ENCODE measurements at places on chromosomes 3 and 15.

DNA sequence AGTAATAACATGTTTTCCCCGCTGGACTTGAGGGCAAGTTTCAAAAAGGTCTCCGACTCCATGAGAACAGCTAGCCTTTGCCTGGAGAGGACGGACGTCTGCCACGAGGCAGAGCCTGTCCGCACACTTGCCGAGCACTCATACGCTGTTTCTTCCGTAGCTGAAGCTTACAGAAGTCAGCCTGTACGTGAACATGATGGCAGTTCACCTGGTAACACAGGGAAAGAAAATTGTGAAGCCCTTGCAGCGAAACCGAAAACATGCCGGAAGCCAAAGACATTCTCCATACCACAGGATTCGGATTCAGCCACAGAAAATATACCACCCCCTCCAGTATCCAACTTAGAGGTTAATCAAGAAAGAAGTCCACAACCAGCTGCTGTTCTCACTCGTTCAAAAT, 43.9 kb upstream of the RASA2 start:
- DNase-seq: no peak

- DNase-seq: no peak
Measured at GRCh38 chr3:155032918-155033317, 47.2 kb upstream of the MME start.

GRCh38 chr3:152284906-152285305, 16.2 kb downstream of the MBNL1 start:
- no peak for DNase-seq

DNA sequence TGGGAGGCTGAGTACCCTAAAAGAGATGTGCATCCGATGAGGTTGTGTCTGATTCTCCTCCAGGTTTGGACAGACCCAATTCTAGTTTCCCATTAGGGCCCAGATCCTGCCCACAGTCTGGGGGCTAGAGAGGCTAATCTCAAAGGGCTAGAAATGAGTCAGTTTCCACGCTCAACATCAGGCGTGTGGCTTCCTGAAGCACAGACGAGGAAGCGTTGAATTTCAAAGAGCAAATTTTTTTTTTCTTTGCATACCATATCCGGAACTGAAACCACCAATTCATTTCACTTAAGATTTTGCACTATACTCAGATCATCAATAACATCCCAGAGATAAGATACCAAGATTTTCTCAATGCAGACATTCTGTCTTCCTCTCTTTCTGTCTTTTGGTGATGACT, 173.8 kb upstream of the BCL6 start:
- peak; percentile 18 for DNase-seq

DNA sequence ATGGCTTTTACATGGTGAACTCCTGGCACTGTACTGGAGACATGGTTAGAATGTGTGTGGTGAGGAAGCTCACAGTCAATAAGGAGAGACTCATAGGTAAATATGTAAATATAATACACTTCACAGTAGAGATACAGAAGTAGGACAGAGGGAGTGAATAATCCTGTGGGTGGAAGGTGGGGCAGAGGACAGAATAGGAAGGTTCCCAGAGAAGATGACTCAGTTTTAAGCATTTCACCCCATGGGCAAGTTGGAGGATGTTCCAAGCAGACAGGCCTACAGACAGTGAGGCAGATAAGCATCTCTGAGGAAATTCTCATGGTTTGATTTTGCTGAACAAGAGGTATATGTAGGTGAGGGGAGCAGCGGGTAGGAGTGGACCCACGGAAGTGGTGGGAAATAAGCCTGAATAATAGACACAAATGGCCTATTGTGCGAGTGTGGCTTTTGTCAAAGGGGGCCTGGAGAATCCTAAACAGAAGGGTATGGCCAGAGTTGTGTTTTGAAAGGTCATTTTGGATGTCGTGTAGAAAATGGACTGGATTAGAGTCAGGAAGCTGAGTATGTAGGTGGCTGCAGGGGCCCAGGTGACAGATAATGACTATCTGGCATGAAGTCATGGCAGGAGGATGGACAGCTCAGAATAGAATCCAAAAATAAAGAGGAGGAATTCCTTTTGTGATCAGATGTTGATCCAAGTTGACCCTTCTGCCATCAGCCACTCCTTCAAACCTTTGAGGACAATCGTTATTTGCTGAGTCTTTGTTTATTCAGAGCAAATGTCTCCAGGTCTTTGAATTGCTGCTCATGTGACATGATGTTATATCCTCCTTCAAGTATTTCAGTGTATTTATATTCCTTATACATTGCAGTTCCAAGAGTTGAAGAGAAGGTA, 97.3 kb upstream of the THRB start:
- peak; percentile 52 for DNase-seq

DNA sequence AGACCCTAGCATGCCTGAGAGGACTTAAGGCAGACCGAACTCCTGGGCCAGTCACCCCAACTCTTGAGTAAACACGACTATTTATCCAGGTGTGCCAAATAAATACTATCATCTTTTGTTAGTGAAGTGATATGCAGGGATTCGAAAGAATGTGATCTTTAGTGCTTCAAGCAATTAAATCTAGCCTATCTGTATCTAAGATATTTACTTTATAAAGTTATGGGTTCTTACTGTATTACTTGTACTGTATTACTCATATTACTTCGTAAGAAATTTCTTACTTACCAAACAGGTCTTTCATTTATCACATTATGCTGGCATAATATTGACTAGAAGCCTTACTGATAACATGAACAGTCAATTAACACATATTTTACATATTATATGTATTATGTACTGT, 211.6 kb upstream of the NECTIN3 start:
- DNase-seq: no peak

DNA sequence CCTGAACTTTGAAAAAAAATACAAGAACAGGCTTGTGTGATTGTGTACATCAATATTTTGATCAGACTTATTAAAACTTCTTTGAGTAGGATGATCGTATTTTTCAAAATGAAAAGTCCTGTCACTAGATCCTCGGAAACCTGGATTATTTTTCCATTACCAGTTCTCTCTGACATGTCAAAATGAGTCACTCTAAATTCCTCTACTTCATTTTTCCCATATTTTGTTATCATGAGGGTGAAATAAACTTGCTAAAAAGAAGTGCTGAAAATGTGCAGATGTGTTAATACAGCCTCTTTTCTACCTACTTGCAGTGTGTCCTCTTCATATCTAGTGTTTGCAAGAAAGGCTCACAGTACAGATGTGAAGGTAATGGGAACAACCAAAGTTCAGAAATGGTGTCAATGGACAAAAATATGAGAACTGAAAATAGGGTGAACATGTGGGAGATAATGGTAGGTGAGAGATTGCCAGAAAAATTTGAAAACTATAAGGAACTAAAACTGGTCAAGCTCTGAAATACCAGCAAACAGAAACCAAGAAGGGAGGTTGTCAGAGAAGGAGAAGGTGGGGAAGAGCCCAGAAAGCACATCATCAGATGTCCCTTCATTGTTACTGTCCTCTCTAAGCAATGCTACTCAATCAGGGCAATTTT, 108.2 kb downstream of the EOMES start:
- no peak for DNase-seq

GRCh38 chr15:89328398-89329254, 6.0 kb downstream of the POLG start:
- DNase-seq: no peak

- no peak for DNase-seq
Measured at GRCh38 chr3:184218814-184219213, 10.6 kb upstream of the VWA5B2 start.

- DNase-seq: no peak
Measured at GRCh38 chr3:2915826-2916225, 194.3 kb downstream of the IL5RA start.

GRCh38 chr3:150345021-150345538, 63.0 kb upstream of the TSC22D2 start:
- DNase-seq: peak; percentile 32

- peak; percentile 77 for DNase-seq
Measured at GRCh38 chr15:51775967-51776816, 24.8 kb downstream of the TMOD2 start.

GRCh38 chr15:99130765-99131440, 26.0 kb downstream of the SYNM start:
- no peak for DNase-seq

DNA sequence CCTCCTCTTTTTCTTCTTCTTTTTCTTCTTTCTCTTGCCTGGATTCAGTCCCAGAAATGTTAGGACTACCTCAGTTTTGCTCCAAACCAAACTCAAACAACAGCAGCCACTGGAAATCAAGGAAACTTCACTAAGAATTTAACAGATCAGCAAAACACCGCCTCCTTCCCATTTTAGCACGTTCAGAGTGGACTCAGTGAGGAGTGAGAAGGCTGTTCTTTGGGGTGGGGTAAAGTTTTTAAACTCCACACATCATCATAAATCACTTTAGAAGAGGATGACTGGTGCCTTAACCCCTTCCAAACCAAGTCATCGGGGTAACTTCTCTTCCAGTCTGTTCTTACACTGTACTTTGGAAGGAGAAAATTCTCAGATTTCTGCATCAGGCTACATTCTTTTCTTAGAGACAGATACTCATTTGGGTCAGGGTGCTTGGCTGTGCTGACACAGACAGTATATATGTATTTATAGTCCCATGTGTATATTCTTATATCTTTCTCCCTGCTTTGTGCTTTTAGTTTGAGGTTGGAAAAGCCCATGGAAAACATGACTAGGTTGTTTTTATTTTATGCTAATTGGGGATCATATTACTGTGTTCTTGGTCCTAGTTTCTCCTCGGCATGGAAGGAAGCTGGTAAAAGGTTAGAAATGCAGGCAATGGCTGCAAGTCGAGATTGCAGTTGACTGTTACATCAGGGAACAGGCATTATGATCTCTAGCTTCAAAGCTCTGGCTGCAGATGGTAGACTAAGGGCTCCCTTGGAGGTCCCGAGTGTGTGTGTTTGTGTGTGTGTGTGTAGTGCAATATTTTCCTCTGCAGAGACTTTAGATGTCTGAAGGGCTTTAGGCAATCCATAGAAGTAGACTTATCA, at the start of gene CCDC80:
Gene CCDC80, minus strand, starts transcription at position 214 of the 872 bp plus-strand sequence. CDS start 1,238 bp downstream, outside the sequence.
- DNase-seq: peak; percentile 89

DNA sequence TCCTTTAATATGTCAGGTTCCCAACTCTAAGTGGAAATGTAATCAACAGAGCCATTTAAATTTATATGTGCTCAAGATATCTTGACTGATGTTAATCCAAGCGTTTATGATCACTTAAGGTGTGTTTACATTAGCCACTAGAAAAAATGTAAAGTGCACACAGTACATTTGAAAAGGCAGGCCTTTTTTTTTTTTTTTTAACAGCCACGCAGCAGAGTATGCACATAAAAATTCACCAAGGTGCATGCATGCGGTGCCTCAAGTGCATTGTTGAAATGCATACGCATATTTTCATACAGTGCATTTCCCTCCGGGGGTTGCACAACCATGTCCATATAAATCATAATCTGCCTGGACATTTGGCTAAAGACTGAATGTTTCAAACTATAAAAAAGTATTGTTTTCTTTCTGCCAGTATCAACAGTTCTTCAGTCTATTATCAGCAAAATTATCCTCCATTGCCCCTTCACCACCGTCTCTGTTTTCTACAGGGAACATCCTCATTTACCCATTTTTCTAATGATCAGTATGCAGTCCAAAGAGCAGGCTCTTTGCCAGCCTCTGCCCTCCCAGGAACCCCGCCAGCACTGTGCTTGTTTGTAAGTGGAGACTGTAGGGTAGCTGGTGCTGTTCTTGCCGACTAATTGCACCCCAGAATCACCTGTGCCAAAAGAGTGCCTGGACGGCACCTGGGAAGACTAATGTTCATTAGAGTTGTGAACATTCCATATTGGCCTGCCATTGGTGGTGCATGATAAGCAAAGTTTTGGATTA, 611.2 kb upstream of the CFAP20DC start:
- no peak for DNase-seq

GRCh38 chr15:98551936-98552562, 96.3 kb upstream of the IGF1R start:
- DNase-seq: peak; percentile 48

- no peak for DNase-seq
Measured at GRCh38 chr3:50204804-50205412, at the start of gene SLC38A3. TSS of gene SLC38A3 (plus strand) at chr3:50205271. CDS start at chr3:50214200, 8,929 bp downstream.

DNA sequence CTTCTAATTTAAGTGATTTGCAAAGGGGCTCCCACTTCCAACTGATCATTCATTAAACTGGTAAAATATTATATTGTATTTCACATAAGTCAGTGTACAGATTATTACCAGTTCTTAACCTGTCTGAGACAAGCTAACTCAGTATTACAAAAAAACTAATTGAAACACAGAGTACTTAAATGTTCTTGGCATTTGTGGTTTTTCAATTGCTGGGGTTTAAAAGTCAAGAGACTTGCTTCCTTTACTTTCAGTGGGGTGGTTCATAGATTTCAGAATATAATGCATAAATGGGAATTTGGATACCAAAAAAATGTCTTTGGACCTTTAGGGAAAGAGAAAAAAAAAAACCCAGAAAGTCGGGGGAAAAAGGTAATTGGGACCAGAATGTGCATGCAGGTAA, 85.0 kb downstream of the ATP10A start:
- no peak for DNase-seq

GRCh38 chr3:51659942-51660341, 11.1 kb upstream of the TEX264 start:
- DNase-seq: no peak

DNA sequence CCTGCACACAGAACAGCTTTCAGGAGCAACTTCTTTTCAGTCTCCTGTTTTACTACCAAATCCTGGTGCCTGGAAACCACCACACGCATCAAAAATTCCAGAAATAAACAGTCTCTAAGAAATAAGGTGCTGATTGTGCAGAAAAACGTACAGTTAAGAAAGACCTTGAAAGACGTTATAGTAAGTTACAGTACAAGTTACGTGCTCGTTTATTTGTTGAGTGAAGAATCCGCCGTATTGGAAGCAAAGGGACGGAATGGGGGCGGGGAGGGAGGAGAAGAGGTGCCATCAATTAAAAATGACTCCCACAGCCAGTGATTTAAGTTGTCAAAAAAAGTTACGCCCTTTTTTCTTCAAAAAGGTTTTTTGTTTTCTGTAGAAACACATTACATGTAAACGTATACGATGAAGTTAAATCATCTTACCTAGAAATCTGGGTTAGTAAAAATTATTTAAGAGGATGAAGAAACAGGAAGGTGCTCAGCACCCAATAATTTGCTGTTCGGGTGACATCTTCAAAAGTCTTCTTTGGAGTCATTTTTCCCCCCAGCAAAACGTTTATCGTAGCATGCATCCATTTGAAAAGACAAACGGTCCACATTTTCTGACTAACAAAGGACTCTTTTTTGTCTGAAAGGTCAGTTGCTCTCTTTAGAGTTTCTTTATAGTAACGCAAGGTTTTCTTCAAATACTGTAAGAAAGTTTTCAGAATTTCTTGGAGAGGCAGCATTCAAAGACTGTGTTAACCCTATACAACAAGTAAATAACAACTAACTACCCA, 782 bp upstream of the UACA start:
- DNase-seq: no peak

DNA sequence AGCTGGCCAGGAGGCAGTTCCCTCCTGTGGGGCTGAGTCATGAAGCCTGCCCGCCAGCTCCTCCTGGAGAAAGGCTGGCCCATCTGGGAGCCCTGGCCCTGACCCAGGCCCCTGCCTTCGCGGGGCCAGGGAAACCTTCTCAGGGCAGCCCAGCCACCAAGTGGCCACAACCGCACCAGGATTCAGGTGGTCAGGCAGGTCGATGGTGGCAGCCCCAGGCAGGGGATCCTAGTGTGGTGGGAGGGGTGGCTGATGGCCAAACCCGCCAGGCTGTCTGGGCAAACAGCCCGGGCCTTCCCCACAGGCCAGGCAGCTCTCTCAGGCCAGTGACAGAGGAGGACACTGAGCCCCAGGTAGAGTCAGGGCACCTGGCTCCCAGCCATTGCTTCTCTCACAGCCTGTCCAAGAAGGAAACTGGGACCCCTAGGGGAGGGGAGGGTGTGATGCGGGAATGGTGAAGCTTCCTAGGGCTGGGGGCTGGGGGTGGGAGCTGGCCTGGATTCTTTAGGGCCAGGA, 1.2 kb downstream of the TWF2 start:
- DNase-seq: peak; percentile 90

All from Daoy (cell line).